ENCODE measurements at places on chromosomes 1 and 21. TPM values are rescaled to one million over a fixed set of nuclear protein-coding genes. Genes with fewer than 3 reads are reported as not detected.

GRCh38 chr1:161915051-161915503, 108.6 kb downstream of the OLFML2B start:
- DNase-seq = no peak

DNA sequence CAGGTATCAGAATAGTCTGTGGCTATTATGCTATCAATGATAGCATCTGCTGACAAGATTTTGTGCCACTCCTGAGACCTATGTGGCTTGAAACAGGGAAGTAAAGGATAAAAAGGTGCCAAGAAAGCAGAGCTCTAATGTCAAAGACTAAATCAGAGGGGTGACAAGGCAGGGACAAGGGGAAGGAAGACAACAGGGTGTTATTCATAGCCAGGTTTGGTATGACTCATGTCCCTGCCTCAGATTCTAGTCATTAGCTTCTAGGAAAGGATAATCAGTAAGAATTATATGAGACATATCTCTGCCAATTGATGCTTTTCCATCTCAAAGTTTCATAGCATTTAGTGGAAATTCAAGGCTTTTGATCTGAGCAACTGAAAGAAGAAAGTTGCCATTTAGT, 31.8 kb upstream of the PLD5 start:
- no peak for DNase-seq

The KCNA10 gene
- not detected for total RNA-seq

The CD84 gene
- not detected for total RNA-seq

DNA sequence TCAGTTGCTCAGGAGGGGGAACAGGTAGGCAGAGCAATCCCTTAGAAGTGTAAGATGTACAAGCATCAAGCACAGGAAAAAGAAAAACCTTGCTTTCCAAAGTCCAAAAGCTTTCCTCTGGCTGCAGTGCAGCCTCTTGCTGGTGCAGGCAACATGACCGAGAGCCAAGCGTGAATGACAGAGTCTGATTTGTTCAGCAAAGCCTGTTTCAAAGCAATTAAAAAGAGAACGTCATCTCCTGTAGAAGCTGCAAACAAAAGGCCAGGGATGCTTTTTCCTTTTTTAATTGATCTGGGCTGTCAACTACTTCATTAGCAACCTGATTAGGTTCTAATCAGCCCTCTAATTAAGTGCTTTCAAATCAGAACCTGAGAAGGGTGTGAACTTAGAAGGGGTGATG, 38.2 kb upstream of the PLA2G2C start:
- DNase-seq = no peak

DNA sequence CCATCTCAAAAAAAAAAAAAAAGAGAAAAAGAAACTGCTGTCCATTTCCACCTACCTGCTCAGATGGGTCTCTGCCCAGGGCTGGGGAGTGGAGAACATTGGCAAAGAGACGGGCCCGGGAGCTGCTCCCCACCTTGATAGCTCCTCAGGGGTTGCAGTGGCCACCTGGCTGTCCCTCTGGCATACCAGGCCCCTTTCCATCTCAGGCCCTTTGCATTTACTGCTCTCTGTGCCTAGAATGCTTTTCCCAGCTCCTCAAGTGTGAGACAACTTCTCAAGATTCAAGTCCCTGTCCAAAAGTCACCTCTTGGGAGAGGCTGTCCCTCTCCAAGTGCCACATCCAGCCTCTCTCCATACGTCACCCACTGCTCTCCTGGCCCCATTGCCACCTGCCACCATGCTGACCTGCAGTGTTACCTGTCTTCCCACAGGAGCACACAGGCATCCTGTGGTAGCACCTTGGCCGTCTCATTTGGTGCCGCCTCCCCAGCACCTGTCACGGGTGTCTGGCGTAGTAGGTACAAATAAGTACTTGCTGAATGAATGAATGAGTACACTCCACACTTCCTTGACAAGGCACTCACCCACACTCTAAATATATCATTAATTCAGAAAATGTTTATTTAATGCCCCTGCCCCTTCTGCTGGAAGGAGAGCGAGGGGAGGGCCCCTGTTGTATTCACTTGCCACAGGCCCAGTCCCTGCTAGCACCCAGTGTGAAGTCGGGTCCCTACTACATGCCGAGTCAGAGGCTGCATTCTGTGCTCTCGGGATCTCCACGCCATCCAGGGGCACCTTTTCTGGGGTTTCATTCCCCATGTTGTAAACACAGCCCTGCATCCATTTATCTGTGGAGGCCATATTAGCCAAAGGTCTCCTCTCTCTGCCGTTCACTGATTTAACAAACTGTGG, 48.8 kb downstream of the DISP3 start:
- no peak for DNase-seq

DNA sequence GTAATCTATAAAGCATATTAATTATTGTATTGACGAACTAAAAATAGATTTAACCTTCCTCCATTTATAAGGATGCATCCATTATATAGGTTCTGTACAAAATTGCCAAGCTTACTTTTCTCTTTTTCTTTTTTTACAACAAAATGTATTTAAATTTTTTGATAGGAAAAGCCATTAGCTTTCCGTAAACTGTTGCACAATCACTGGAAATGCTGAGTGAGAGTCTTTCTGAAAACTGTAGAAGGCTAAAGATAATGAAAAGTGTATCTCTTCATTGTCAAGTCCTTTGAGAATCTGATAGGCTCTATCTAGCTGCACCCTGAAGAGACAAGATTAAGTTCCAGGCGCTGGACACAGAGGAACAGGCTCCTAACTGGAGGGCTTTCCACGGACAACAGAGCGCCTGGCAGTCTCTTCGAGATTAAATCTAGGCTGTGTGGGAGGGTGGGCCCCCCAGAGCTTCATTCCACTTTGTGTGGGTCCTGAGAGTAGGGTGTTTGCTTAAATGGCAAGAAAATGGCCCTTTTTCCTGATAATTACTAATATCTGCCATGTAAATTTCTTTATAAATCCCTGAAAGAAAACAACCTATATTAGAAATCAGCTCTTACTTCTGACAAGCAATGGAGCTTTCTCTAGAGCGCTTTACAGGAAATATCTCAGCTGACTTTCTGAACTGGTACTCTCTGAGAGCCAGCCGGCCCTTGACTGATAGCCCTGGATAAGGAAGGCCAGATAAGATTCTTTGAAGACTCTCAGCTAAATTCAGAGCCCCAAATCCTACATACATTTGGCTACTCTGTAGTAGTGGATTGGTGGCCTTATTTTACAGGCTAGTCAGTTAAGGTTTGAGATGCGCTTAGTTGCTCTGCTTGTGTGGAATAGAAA, 108.3 kb downstream of the FMN2 start:
- DNase-seq = no peak

- DNase-seq = no peak
Measured at GRCh38 chr1:67645495-67646144, 39.4 kb upstream of the GADD45A start.

- peak; percentile 97 for DNase-seq
Measured at GRCh38 chr1:154483941-154484803, 17.8 kb upstream of the TDRD10 start.

GRCh38 chr1:18041685-18042355, 65.8 kb upstream of the IGSF21 start:
- no peak for DNase-seq

GRCh38 chr1:41502912-41503311, 18.4 kb upstream of the EDN2 start:
- no peak for DNase-seq

GRCh38 chr1:101043776-101044175, 18.2 kb upstream of the DPH5 start:
- DNase-seq = peak; percentile 38

DNA sequence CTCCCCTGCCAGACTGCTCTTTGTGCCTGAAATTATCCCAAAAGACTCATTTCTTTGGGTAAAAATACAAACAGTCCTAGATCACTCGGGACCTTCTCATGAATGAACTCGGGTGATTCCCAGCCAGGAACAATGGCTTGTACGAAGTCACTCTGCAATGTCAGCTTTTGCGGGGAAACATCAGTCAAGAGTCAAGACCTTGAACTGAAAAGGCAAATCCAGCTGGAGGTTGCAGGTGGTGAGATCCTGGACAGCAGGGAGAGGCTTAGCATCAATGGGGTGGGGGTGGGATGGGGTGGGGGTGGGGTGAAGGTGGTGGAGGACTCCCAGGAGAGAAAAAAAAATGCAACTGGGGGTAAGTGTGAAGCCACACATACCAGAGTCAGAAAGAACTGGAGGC, 115.0 kb upstream of the SLC25A33 start:
- no peak for DNase-seq

The OR2L13 gene
- total RNA-seq = not detected

The HEATR1 gene
- total RNA-seq = 40.8 TPM
